Astrocyte (in vitro differentiated cells and primary cell): ENCODE measurements at places on chromosomes 1 and 21.

GRCh38 chr1:208167261-208167869, 76.8 kb downstream of the PLXNA2 start:
- DNase-seq, result no peak

DNA sequence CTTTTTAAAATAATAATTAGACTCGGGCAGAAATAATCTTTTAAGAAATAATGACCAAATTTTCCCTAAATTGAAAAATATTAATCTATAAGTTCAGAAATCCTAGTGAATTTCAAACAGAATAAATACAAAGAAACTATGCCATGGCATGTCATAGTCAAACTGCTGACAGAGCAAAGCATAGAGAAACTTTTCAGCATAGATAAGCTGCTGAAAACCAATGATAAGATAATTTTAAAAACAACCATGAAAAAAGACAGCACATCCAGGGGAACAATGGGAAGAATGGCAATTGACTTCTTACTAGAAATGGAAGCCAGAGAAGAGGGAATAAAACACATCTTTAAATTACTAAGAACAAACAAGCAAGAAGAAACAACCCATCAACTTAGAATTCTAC, 19.8 kb downstream of the CD1D start:
- DNase-seq, result no peak

DNA sequence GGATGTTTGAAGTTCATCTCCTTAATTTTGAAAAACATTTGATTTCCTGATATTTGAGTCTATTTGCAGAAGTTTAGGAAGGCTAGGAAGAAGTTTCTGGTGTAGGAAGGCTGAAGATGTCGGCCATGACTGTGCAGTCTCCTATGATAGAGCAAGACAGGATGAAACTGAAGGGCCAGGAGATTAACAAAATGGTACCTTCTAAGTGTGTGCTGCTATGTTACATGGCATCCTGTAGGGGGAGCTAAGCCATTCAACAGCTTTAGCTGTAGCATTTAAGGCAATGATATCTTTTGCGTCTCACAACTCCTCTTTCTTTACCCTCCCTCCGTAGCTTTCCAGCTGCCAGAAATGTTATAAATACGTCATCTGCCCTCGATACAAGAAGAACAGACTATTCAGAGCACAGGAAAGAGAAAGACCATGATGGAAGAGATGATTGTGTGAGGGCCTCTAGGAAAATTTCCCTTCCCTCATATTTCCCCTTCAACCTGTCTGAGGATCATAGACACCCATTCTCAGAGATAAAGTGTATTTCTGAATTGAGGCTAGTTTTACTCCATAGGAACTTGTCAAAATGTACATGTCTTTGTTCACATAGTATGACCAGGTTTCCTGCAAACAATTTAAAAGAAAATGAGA, 61.1 kb downstream of the XCL1 start:
- DNase-seq, result no peak

GRCh38 chr1:91402023-91402422, 2.6 kb downstream of the HFM1 start:
- peak; percentile 16 for DNase-seq

DNA sequence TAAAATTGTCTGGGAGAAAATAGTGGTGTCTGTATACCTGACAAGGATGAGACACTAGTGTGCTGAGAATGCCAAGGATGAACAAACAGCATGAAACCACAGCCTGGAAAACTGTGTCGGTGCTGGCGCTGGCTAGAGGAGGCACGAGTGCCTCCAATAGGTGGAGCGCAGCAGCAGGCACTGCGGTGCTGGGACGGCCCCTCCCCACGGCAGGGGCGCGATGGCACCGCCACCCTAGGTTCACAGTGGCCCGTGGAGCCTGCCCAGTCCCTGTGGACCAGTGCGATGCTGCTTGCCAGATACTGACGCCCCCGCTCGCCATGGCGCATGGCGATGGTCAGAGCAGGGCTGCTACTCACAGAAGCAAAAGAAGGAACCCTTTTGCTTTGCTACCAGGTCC, 6.8 kb downstream of the CFAP410 start:
- no peak for DNase-seq

DNA sequence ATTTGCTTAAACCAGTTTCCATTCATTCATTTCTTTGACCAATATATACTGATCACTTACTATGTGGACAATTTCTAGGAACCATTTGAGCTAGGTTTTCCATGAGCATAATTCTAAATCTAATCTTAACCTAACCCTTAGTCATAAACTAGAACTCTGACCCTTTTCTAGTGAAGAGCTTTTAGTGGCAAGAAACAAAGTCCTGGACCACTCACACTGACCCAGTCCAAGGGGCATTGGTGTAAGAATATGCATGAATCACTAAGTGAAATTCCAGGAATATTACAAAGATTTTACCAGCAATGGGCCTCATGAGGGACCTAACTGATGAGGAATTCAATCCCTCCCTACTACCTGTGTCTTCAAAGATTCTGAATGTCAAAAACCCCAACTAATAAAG, 40.6 kb upstream of the SLC2A1 start:
- DNase-seq, result peak; percentile 68

- DNase-seq, result peak; percentile 89
Measured at GRCh38 chr1:157968946-157969345, 24.5 kb upstream of the KIRREL1 start.

DNA sequence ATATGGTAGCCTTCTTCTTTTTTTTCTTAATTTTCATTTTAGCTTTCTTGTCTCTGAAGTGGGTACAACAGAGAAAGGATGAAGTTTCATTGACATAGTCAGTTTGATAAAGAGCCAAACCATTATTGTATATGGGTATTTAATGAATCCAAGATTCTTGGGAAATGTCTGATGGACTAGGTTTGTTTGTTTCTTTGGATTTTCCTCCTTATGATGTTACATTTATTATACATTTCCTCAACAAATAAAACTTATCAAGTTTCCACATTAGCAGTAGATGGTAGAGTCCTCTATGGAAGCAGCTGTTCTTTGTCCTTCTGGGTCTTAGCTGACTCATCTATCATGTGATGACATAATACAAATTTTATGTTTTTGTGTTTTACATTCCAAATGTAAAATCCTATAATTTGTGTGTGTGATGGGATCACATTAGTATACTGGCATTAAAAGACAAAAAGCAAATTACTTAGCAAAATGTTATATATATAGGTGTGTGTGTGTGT, 6.0 kb downstream of the COL24A1 start:
- DNase-seq, result peak; percentile 40

GRCh38 chr1:80896781-80897356, 903.9 kb upstream of the ADGRL2 start:
- DNase-seq, result no peak

DNA sequence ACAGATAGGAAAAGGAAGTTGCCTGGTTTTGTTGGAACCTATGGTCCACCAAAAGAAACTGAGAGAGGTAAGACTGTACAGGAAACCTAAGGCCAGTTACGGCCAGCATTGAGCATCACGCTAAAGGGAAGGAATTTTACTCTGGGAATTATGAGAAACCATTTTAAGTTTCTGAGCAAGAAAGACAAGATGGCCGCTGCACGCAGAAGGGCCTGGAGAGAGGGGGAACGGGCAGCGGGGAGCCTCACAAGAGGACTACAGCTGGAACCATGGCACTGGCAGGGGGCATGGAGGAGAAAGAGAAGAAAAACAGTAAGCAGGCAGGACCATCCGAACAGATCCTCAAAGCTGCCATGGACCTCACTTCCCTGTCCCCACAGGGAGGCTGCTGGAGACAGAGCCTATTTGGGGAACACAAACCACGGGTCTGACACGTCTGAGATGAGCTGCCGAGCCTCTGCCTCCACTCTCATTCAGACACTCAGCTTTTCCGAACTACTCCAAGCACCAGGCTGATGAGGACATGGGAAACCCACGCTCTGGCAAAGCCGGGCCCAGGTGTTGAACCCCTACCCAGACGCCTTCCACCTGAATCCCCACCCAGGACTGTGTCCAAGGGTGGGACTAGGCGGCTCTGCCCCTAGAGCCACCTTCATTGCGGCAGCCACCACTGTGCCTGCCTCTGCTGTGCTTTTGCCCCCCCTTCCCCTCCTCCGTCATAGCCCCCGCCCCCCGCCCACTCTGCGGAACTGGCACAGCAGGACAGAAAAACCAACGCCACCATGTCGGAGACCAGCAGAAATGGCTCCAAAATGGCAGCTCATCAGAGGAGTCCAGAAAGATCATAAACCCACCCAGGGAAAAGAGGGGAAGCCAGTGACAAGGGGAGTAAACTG, 69.0 kb downstream of the CD46 start:
- no peak for DNase-seq

GRCh38 chr1:154474802-154475201, 27.2 kb upstream of the TDRD10 start:
- peak; percentile 91 for DNase-seq

DNA sequence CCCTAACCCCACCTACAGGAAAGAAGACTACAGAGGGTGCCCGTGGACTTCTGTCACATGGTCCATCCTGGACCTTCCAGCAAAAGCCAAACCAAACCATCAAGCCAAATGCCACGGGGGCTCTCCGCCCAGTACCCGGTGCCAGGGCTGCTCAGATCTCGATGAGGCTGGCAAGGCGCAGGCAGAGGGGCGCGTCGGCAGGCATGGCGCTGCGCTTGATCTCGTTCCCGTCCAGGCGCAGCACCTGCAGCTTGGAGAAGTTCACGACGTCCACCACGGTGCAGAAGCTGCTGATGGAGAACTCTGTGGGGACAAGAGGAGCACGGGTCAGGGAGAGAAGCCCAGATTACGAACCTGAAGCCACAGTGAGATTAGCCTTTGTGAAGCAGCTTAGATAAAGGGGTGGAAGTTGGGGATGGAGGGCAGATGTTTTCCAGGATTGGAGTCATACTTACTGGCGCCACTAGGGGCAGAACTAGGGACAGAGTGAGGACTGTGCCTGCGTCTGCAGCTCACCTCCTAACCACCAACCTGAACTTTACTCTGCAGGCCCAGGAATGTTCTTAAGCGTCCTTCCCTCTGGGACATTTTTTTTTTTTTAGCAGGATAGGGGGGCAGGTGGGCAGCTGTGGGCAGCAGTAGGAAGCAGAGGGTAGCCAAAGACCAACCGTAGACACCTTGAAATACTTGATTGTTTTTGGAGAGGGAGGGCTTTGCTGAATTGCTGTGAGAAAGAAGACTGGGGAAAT, 8.6 kb downstream of the FMOD start:
- DNase-seq, result peak; percentile 27

DNA sequence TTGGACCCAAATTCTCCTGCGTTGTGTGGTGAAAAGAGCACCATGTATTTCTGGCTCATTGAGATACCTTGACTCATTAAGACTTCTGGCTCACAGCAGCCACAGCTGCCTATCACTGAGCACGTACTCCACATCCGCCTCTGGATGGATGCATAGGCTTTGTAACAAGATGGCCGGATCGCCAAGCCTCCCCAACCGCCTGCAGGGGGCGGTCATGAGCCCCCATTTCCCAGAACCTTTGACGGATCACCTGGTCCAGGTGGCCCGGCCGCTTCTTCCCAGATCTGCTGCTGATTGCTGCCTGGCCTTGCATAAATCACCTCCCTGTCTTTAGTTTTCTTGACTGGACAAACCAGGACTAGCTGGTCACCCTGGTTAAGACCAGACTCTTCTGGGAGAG, 156.5 kb upstream of the KLHDC7A start:
- no peak for DNase-seq

- no peak for DNase-seq
Measured at GRCh38 chr1:58038574-58038973, 508.0 kb downstream of the OMA1 start.

GRCh38 chr1:18414321-18414720, 66.4 kb upstream of the KLHDC7A start:
- no peak for DNase-seq

GRCh38 chr1:36387141-36387949, 1.6 kb upstream of the STK40 start:
- DNase-seq, result peak; percentile 80

- no peak for DNase-seq
Measured at GRCh38 chr1:113390871-113391648, 745 bp downstream of the MAGI3 start.

- no peak for DNase-seq
Measured at GRCh38 chr1:25047506-25048240, 117.6 kb upstream of the RUNX3 start.

DNA sequence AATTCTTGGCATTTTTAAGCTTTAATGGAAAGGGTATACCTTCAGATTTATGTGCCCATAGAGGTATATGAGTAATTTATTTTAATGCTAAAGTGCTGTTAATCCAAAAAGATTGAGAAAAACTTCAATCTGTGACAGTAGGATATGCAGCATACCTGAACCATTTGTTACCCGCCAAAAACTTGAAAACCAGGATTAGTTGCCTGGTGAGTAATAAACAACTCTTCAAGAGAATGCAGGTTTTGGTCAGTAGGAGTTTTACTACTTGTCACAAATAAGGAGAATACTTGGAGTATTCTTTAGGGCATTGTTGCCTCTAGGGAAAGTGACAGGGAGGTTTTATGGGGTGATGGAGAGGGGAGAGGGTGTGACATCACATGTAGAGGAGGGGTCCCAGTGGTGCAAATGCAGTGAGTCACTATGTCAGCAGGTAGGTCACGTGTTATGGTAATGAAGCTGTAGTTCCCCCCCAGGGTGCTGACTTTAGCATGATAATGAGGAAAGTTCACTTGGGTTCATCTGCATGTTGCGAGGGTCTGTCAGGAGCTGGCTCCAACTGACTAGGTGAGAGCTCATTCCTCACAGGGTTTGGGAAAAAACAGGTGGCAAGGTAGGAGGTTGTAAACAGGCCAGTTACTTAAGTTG, 23.1 kb downstream of the USP25 start:
- DNase-seq, result no peak

DNA sequence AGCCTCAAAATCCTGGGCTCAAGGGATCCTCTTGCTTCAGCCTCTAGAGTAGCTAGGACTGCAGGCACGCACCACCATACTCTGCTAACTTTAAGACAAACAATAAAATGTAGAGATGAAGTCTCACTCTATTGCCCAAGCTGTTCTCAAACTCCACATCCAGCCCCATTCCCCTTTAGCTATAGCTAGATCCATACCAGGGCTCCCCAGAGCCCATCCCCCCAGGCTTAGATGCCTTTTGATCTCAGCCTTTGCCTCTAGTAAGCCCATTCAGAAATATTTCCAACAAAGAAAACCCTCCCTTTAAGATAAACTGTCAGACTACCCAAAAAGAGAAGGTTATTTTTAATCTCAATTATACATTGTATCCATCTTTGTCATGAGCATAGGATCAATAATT, 325.4 kb downstream of the CHRM3 start:
- no peak for DNase-seq

- DNase-seq, result no peak
Measured at GRCh38 chr1:155196893-155197638, 10.6 kb downstream of the THBS3 start.

GRCh38 chr1:10965546-10966226, 46.8 kb upstream of the TARDBP start:
- no peak for DNase-seq

- no peak for DNase-seq
Measured at GRCh38 chr1:101119289-101119688, 93.7 kb upstream of the DPH5 start.
